Fibroblast of skin of abdomen (primary cell): ENCODE measurements at places on chromosomes 12 and 14.

- DNase-seq, result peak; percentile 95
Measured at GRCh38 chr12:46556105-46556559, 183.6 kb upstream of the SLC38A2 start.

- no peak for DNase-seq
Measured at GRCh38 chr14:68318828-68319227, 474.0 kb downstream of the ZFP36L1 start.

DNA sequence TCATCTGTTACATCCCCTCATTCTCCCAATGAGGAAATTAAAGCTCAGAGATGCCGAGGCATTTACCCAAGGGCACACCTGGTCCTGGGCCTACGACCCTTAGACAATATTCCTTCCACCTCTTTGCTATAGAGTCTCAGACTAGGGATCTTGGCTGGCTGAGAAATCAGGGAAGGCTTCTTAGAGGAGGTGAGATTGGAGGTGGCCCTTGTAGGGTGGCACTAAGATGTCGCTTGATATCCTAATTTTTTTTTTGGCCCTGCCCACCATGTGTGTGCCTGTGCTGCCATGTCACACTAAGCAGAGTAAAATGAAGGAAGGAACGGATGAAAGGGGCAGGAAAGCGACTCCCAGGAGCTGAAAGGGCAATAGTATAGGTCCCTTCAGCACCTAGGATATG, 20.6 kb downstream of the BDKRB2 start:
- DNase-seq, result no peak

GRCh38 chr14:38412654-38413053, 156.8 kb upstream of the CLEC14A start:
- DNase-seq, result no peak

GRCh38 chr14:105838591-105839424, 312.4 kb downstream of the TMEM121 start:
- DNase-seq, result no peak

DNA sequence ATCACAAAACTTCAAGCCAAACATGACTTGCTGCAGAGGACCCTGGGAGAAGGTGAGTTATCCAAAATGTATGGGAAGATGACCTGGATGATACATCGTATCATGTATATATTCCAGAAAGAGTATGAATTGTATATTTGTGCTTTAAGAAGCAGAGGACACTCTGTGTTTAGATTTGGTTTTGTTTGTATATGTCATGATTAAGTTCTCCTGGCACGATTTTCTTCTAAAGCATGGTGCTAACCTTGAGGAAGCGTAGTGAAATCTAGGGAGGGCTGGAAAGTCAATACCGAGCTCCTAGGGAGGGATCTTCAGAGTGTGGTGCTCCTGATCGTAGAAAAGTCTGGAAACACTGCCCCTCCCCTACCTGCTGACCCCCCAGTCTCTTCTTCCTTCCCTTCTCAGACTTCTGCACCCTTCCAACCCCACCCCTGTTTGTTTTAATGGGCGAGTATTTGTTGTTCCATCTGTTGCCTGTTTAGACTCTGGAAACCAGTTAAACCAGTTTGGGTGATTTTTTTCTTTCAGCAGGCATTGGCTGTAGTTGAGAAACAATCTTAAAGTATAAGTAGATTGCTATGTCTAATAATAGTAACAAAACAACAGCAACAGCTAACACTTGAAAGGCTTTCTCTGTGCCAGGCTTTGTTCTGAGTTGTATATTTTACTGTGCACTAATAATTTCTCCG, 141.6 kb downstream of the KICS2 start:
- DNase-seq, result no peak

GRCh38 chr12:1173781-1174617, 183.0 kb downstream of the ERC1 start:
- DNase-seq, result no peak

DNA sequence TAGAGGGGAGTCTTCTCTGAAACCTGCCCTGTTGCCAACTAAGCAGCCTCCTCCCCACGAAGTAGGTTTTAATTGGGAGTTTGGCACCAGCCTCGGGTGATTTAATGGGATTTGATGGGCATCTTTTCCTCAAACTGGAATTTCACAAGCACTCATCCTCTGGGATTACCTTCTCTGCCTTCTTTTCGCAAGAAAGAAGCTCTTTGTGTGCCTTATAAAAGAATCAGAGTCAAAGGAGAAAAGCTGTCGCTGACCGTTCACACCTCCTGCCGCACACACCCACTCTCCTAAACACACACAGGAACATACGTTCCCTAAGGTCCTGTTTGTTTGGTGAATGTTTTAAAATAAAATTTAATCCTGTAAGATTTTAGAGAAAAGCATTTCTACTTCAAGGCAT, 84.0 kb downstream of the PRMT8 start:
- DNase-seq, result no peak

GRCh38 chr14:74080820-74081460, 3.3 kb downstream of the ALDH6A1 start:
- no peak for DNase-seq

- no peak for DNase-seq
Measured at GRCh38 chr14:78633752-78634151, 463.6 kb downstream of the NRXN3 start.

GRCh38 chr12:48183091-48183875, at the start of gene CCDC184:
TSS of gene CCDC184 (plus strand) at chr12:48183644. CDS start at chr12:48184123, 479 bp downstream.
- DNase-seq, result peak; percentile 86

DNA sequence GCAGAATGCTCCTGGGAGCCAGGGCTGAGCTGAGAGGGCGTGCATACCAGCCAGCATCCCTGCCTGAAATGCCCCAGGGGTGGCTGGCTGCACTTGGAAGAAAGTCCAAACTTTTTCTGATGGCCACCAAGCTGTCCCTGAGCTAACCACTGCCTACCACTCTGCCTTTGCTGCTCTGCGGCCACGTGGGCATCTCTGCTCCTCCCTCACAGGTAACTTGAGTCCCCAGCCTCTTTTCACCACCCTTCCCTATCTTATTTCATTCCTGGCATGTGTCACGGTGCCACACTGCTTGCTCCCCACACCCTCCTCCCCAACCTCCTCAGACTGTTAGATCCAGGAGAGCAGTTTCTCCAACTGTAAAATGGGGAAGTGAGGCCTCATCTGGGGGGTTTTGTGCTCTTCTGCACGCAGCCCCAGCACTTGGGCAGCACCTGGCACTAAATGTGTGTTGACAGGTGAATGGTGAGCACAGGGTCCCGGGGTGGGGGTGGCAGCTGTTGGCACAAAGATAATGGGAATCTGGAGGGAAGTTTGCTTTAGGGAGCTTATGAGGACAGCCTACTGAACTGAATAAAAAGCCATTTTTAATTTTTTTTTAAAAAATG, 113.0 kb downstream of the GLT1D1 start:
- no peak for DNase-seq

DNA sequence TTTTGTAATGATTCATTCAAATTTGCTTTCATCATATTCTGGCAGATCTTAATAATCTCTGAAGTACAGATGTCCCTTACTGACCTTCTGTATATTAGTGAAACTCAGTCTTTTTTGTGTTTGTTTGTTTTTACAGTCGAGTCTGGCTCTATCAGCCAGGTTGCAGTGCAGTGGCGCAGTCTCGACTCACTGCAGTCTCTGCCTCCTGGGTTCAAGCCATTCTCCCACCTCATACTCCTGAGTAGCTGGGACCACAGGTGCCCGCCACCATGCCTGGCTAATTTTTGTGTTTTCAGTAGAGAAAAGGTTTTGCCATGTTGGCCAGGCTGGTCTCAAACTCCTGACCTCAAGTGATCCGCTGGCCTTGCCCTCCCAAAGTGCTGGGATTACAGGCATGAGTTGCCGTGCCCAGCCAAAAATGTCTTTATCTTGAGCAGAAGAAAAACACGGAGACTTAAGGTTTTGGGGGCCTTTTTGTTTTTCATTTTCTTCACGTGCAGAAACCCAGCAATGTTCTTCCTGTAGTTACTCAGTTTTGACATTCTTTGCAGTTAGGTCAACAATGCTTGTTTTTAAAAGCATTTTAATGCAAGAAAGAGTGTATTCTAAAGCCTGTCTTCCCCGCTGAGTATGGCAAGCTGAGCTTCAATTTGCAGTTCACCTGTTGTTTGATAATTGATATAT, 79.5 kb downstream of the FAR2 start:
- DNase-seq, result no peak

GRCh38 chr12:29816874-29817725, 33.4 kb upstream of the TMTC1 start:
- no peak for DNase-seq

DNA sequence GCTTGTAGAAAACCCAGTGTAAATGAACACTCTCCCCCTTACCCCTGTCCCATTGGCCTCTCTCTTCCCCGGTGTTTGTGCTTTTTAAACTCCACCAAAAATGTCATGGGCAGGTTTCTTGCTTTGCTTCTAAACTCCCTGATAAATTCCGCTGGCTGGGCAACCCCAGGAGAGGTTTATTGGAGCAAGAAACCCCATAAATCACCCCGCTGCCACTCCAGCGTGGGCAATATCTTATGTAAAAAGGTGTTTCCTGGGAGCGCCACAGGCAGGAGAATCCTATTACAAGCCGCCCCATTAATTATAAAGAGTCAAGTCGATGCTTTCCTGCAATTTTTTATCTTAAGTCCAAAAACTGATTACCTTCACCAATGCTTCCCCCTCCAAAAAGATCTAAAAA, 22.8 kb downstream of the LHX5 start:
- no peak for DNase-seq

GRCh38 chr12:104604070-104604994, 147.6 kb downstream of the CHST11 start:
- DNase-seq, result peak; percentile 96

DNA sequence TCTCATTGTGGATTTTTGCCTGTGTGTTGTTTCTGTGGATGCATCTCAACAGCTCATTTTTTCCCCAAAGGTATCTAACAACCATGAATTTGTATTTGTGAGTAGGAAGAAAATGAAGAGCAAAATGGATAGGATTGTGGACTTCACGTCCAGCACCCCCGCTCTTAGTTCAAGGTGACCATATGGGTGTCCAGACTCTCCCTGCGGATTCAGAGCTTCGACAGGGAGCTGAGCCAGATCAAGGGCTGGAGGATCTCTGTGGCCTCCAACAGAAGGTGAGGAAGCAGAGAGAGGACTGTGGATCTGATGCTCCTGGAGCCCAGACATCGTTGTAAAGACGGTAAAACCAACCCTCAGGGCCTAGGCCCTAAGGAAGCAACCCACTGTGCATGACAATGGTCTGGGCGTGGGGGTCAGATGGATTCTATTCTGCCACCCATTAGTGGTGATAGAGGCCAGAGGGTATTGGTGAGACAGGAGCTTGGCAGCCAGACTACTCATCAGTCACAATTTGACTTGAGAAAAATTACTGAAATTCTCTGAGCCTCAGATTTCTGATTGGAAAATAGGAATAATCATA, 659.7 kb upstream of the TMEM132C start:
- no peak for DNase-seq

GRCh38 chr12:17159506-17160300, 553.7 kb upstream of the LMO3 start:
- DNase-seq, result no peak

- peak; percentile 41 for DNase-seq
Measured at GRCh38 chr12:85807730-85808129, 28.5 kb downstream of the RASSF9 start.

GRCh38 chr12:25241167-25242020, 9.3 kb downstream of the KRAS start:
- DNase-seq, result peak; percentile 60

DNA sequence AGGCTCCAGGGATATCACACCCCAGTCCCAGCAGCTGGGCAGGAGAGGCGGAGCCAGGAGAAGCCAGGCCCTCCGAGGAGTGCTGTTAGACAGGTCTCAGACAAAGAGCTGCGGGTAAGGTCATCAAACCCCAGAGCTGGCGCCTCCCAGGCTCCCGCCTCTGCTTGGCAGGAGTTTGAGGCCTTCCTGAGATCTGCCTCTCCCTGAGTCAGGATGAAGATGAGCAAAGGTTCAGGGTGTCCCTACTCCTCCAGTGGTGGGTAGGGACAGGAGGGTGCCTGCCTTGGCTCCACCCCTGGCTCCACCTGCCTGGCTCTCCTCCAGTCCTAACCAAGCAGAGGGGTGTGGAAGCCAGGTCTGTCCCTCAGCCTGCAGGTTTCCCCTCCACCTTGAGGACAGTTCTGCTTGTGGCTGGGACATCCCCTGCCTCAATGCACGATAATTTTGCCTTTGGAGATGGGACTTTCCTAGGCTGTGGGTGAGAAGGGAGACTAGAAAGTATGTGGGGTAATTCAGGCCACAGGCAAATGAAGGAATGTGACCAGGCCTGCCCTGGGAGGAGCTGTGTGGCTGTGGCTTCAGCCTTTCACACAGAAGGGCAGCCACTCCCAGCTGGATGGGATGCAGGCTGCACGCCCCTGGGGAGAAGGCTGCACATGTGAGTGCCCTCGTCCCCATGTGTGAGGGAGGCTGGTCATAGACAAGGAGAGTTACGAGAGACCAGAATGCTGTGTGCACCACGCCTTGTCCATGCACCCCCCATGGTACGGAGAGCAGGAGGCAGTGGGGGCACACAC, 2.2 kb downstream of the PLEKHG6 start:
- DNase-seq, result no peak

DNA sequence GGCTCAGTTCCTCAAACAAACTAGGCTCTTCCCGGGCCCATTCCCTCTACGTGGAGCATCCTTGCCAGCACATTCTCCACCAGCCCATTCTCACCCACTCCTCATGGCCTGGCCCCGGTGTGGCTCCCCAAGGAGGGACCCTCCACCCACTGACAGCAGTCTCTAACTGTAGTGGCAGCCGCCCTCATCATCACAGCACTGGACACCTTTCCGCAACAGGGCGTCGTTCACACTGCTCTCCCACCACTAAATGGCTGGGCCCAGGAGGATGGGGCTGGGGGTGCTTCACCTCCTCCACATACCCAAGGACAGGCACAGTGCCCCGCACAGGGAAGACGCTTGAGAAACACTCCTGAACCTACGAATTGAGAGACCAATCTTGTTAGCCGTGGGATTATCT, 123.0 kb downstream of the RIMBP2 start:
- DNase-seq, result no peak

DNA sequence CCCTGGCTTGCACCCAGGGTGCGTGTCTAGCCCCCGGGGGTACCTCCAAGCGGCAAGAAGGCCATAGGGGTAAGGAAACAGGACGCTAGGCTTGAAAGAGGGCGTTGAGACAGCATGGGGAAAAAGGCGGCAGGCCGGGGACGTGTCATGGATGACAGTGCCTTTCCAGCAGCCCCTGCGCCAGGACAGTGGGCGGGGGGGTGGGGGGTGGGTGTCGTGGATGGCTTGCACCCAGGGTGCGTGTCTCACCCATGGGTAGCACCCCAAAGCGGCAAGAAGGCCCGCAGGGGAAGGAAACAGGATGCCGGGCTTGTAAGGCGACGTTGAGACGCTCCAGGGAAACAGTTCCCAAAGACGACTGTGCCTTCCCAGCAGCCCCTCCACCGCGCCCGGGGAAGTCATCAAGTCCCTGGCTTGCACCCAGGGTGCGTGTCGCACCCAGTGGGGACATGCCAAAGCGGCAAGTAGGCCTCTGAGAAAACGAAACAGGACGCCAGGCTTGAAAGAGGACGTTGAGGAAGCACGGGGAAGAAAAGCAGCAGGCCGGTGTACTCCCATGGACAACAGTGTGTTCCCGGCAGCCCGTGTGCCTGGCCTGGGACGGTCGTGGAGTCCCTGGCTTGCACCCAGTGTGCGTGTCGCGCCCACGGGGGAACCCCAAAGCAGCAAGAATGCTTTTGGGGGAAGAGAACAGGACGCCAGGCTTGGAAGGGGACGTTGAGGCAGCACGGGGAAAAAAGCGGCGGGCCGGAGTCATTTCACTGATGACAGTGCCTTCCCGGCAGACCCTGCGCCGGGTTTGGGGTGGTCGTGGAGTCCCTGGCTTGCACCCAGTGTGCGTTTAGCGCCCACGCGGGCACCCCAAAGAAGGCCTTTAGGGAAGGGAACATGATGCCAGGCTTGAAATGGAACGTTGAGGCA, 163.5 kb upstream of the ALG10B start:
- DNase-seq, result no peak

- no peak for DNase-seq
Measured at GRCh38 chr12:75742048-75742447, 230.6 kb upstream of the KRR1 start.
